Stimulated activated CD4-positive, alpha-beta T cell treated with anti-CD3 and anti-CD28 coated beads, TNF-alpha, amount 100 ng/mL, for 24 hours (primary cell): ENCODE measurements at places on chromosomes 3 and 15.
A peak's percentile ranks its signal among the peaks of the same experiment; 100 is the strongest.

DNA sequence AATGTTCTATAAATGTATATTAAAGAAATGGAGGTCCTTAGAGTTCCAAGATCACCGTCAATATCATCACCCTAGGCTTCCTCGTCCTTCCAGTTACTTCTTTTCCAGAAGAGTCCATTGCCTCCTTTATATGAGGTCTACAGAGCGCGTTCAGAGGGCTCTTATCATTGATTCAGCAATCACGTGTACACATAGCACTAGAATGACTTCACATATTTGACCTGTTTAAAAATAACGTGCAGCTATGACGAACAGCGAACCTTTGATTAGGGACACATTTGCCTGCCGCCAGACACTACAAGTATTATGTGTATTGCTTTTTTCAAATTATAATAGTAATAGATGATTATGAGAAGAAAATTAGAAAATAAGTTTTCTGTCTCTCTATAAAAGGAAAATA is 26.0 kb downstream of the IGF1R start:
- no peak for DNase-seq

- no peak for DNase-seq
Measured at GRCh38 chr3:90121326-90121725, 1013.9 kb downstream of the EPHA3 start.

- no peak for DNase-seq
Measured at GRCh38 chr3:37963016-37963415, 27.6 kb upstream of the VILL start.

GRCh38 chr3:194671511-194671899 is 486 bp downstream of the LSG1 start:
- no peak for DNase-seq

DNA sequence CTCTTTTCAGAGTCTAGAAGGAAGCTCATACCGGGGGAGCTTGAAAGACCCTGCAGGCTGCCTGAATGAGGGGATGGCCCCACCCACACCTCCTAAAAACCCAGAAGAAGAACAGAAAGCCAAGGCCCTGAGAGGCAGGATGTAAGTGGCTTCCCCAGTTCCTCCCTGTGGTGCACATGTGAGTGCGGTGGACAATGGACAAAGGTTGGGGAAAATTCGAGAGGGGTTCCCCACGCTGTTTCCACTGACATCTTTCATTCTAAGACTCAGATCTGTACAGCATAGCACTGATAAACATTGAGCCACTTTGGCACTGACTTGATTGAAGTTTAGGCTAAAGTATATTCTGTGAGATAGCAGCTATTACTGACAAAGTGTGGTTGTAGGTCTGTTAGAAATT is 79.5 kb upstream of the UMPS start:
- DNase-seq: peak; percentile 12

DNA sequence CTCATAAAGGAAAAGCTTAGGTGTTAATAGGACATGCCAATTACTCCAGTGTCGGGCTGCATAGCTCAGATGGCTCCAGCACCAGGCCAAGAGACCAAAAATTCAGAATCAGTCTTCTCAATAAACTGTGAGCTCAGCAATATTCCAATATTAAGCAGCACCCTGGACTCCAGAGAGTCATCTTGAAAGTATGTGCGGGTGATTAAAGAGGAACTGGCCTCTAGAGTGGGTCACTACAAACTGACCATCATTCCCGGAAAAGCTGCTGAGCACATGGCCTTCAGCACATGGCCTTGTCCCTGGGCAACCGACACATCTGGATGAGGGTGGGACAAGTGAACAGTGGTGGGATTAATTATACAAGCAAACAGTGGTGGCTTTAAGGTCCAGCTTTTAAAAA is 59.0 kb downstream of the MAGI1 start:
- DNase-seq: no peak

GRCh38 chr3:39468108-39468436 is 592 bp downstream of the MOBP start:
- DNase-seq: no peak

DNA sequence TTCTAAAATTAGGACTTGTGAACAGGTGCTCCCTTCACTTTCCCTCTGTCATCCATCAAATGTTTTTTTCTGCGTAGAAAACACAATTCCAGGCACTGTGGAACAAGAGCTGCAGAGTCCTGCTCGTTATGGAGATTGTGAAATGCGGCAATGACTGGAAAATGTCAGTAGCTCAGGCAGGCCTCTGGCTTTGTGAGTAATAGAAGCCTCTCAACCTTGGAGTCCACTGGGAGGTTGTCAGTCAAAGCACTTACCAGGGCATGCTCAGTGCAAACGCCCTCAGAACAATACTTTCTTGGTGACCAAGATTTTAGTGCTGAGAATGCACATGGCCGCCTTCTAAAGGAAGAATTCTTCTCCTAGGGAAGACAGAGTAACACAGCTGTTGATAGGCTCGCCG is 26.7 kb upstream of the MED12L start:
- no peak for DNase-seq

DNA sequence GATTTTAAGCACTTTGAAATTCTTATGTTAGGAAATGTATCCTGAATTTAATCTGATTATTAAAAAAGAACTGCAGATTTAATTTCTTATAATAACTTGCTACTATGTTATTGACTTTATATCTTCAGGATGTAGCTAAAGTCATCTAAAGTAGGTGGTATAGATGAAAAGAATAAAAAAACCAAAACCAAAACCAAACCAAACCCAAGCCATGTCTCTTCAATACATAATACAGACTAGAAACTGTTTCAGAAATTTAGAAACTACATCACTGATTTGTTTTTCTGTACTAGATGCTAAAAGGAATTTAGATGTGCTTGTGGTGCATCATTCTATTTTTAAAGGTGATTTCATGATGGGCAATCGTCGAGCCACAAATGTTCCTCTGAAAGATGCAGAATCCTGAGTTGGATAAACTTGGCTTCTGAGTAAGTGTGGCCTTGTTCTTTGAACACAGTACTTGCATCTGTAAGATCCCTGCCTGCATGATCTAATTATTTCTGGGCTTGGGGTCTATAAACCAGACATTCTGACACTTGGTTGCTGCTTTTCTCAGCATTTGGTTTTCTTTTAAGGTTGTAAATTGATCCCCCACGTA is 287.1 kb upstream of the SUCLG2 start:
- DNase-seq: no peak

GRCh38 chr15:64993290-64993689 is 3.6 kb upstream of the SPG21 start:
- no peak for DNase-seq

- no peak for DNase-seq
Measured at GRCh38 chr3:129058441-129059200, 2.0 kb upstream of the GP9 start.

GRCh38 chr3:71031914-71032521 is 551.5 kb downstream of the FOXP1 start:
- no peak for DNase-seq

DNA sequence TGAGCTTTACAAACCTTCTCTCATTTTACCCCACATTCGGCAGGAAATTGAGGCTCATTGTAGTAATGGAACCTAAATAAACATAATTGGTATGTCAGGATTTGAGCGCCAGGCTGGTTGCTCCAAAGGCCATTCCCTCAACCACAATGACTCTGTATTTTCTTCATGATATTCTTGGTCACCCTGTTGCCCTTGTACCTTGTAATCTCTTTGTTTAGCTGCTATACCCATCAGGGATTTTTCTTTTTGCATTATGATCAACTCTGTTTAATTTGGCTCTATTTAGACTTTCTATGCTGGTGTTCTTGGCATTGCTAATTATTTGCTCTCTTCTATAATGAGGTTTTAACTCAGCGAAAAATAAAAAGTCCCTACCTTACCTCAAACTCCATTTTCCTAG is 29.8 kb downstream of the DUOX2 start:
- no peak for DNase-seq

DNA sequence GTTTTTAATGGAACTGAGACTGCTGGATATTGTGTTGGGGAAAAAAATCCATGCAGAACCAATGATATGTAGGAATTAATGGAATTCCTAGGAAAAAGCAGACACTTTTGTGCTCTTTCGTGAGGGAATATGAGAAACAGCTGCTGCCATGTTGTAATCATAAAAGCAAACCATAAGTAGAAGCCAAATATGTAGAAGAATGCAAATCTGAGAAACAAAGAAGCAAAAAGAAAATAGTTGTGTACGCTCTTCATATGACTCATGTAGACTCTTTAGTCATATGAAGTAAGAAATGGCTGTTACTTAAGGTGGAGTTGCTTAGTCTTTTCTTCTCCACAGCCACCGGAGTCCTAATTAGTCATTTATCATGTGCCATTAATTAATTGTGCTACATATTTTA is 298.6 kb upstream of the ZNF717 start:
- no peak for DNase-seq

DNA sequence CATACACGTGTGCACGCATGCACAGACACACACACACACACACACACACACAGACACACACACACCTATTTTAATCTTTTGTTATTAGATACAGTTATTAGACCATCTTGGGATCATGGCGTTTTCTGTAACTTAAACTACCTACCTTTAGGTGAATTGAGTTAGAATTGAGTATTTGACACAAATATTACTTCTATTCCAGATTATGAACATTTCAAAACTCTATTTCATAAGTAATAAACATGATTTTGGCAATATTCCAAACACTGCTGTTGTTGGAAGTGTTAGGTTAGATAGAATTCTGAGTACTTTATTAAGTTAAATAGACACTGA is 65.6 kb downstream of the GLCE start:
- no peak for DNase-seq

- no peak for DNase-seq
Measured at GRCh38 chr3:121111914-121112612, 204.1 kb downstream of the STXBP5L start.

GRCh38 chr3:62318752-62319569 is 54.4 kb downstream of the FEZF2 start:
- peak; percentile 73 for DNase-seq

- DNase-seq: no peak
Measured at GRCh38 chr15:89378296-89379151, 43.9 kb upstream of the POLG start.

- no peak for DNase-seq
Measured at GRCh38 chr3:168289471-168290008, 193.8 kb upstream of the GOLIM4 start.

- DNase-seq: no peak
Measured at GRCh38 chr3:77039606-77040171, at the start of gene ROBO2. TSS of gene ROBO2 (plus strand) at chr3:77040099. CDS start at chr3:77040786, 687 bp downstream.

- no peak for DNase-seq
Measured at GRCh38 chr3:27885641-27886040, 163.5 kb upstream of the EOMES start.

DNA sequence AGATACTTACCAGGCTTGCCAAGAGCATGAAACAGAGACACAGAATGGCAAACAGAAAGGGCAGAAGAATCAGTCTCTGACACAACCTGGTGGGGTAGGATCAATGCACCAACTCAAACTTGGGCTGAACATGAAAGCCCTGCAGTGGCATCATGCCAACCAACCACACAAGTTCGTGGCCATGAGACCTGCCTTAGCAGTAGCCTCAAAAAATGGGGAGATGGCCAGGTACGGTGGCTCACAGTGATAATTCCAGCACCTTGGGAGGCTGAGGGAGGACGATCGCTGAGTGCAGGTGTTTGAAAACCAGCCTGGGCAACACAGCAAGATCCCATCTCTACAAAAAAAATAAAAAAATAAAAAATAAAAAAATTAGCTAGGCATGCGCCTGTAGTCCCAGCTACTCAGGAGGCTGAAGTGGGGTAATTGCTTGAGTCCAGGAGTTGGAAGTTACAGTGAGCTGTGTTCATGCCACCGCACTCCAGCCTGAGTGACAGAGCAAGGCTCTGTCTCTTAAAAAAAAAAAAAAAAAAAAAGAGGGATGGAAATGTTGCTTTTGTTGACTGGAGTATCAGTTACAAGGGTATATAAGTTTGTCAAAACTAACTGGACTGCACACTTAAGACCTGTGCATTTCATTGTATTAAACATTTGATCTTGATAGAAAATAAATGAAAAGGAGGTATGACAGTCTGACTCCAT is 93.4 kb downstream of the XXYLT1 start:
- DNase-seq: no peak

GRCh38 chr3:27642796-27643195 is 79.3 kb downstream of the EOMES start:
- no peak for DNase-seq

GRCh38 chr15:77584201-77584600 is 48.5 kb downstream of the LINGO1 start:
- no peak for DNase-seq

- DNase-seq: no peak
Measured at GRCh38 chr15:92365906-92366305, 27.8 kb upstream of the ST8SIA2 start.

DNA sequence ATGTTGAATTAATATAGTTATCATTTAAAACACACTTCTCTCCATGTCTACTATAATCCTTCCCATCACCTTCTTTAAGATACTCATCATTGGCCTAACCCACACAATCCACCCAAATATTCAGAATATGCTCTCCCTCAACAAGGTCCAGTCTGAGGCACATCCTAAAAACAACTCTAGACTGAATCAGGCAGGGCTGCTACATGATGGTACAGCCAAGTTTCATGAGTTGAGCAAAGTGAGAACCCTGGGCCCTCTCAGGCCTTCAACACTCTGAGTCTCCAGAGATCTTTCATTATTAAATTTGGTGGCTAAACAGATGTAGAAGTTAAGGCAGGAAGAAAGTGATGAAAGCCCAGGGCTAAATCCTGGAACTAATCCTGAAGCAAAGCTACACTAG is 16.2 kb downstream of the ZNF148 start:
- DNase-seq: no peak

DNA sequence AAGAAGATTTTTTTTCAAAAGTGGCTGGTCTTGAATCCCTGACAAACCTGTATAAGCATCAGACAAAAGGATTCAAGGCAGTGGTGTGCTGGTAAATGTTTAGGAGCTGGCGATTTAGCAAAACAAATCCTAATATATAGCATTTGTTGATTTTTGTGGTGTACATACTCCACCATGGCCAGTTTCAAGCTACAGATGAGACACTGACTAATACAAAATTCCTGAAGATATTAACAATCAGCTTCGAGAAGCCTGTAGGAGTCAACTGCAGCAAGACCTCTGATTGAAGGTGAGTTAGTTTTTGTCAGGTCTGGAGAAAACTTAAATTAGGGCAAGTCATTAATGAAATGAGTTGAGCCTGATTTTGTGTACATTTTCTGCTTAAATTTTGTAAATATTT is 6.7 kb downstream of the STRIT1 start:
- DNase-seq: no peak

DNA sequence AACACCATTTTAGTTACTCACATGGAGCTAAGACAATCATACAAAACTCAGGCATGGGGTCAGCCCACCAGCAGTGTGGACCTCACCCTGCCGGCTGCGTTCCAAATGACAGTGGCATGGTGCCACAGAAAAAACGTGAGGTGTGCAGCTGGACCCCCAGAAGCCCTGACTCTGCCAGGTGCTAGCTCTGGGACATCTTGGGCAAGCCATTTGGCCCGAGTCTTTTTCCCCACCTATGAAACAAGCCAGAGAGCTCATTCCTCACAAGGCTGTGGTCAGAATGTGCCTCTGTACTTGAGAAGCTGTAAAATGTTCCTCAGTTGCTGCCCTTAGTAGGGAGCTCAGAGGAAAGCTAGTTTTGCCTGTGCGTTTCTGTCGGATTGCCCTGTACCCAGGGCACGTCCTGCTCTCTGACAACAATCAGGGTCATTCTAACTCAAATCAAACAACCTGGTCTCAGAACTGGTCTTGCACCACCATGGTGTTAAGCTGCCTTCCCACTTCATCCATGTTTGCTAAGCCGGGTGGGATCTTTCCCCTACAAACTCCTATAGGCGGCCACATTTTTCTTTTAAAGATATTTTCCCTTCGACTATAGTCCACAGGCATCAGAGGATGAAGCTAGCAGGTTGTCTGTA is 44.9 kb downstream of the LIPC start:
- no peak for DNase-seq
